ENCODE measurements at places on chromosomes 2 and 18. TPM values are rescaled to one million over a fixed set of nuclear protein-coding genes. Genes with fewer than 3 reads are reported as not detected.

Gene CPLX4
- total RNA-seq: not detected

Gene AMER3
- not detected for total RNA-seq

Gene CIAO1
- total RNA-seq: 96.7 TPM

Gene IWS1
- 46.8 TPM for total RNA-seq

Gene PRKAG3
- total RNA-seq: not detected

Gene POTEI
- 0.07 TPM for total RNA-seq

Gene RAMP1
- not detected for total RNA-seq

DNA sequence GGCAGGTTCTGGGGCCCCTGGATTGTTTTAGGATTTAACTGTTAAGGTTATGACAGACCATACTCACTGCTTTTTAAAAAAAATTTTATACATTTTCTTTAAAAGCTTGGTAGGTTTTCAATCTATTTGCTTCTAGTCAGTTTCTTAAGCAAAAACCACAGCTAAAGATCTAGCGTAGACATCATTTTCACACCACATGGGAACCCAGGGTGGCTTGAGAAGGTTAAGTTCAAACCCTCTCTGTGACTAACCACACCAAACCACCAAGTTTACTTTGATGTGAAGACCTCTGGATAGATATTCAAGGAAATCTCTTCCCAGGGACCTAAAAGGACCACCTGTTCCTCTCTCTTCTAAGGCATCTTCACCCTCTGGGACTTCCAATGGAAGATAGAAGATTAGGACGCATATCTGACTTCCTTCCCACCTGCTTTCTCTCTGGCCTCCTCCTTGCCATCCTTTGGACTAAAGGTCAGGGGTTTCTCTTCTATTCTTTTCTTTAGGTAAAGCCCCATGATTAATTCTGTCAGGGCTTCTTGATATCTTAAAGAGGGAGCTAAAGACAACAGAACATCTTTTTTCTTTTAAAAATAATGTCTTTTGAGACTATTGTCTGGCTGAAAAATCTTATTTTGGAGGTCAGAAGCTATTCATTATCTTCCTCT is 32.3 kb downstream of the FOSL2 start:
- DNase-seq: no peak

DNA sequence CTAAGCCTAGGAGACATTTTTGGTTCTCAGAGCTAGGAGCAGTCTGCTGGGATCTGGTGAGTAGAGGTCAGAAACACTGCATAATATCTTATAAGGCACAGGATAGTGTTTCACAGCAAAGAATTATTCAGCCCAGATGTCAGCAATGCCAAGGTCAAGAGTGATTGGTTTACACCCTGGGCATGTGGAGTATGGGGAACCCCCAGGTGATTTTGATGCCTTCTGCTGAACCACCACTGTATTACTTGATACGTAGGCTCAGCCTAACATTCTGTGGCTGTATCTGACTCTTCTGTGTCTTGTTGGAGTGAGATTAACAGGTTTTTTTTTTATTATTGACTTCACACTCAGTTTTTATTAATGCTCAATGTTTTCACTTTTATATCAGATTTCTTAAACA is 6.0 kb downstream of the DDX18 start:
- no peak for DNase-seq

- no peak for DNase-seq
Observed at GRCh38 chr2:61016392-61017002, 1.0 kb upstream of the PEX13 start.

DNA sequence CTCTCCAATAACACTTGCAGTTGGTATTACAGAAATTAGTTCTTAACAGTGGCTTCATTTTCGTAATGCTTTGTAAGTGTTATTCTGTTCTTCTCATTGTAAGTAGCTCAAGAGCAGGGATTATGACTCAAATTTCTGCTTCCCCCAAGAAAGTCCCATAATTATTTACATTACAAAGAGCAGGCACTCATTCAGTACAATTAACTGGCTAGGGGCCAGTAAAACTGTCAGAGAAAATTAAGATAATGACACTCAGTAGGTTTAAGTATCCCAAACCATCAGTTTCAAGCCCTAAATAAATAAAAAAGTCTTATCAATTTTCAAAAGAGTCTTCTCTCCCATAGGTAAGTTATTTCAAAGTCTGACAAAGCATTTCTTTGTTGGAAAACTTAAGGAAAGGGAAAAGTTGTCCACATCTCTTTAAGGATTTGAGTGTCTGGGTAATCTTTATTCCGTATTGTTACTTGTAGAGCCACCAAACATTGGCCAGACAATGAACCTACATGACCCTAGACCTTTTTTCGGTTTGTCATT is 137.1 kb downstream of the ARHGAP28 start:
- DNase-seq: no peak

- no peak for DNase-seq
Observed at GRCh38 chr2:203960811-203961210, 24.2 kb downstream of the ICOS start.

GRCh38 chr2:37642907-37643729 is 28.3 kb downstream of the CDC42EP3 start:
- DNase-seq: no peak

DNA sequence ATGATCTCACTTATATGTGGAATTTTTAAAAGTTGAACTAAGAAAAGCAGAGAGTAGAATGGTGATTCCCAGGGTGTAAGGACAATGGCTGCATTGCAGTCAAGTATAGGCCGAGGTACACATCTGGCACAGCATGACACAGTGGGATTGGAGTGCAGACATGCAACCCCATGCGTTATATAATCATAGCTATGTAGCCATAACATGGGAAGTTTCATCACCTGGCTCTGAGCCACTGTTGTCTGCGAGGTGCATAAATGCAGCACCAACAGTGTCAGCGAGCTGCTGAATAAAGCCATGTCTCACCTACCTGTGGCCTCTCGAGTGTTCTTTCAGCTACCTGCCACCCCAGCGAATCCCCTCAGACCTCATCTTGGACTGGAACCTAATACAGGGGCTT is 61.7 kb downstream of the CDC42EP3 start:
- DNase-seq: no peak

- peak; percentile 67 for DNase-seq
Observed at GRCh38 chr2:64698668-64699444, 45.1 kb upstream of the SERTAD2 start.

DNA sequence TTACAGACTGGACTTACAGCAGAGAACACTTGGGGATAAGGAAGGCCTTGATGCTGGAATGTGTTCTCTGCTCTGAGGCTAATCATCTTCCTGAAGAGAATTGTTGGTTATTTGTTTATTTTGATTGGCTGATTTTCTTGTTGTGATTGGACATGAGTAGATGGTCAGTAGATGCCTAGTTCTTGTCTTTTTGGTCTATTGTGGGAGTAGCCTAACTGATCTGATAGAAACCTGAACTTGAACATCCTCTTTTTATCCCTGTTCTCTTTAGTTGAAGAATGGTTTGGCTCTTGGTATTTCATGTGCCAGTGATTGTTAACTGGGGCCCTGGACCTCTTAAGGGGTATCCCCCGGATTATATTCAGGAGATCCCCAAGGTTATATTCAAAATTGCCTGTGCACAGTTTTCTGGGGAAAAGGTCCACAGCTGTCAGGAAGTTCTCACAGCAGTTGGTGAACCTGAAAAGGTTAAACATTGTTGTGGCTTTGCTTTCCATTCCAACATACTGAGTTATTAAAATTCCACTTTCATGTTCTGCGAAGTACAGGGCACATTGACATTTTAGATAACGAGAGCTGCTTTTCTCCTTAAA is 13.6 kb downstream of the TWSG1 start:
- no peak for DNase-seq

GRCh38 chr18:76955524-76956170 is 133.3 kb downstream of the ZNF236 start:
- no peak for DNase-seq

- peak; percentile 8 for DNase-seq
Observed at GRCh38 chr2:196563876-196564275, 75.6 kb upstream of the CCDC150 start.

GRCh38 chr18:65721619-65722018 is 29.2 kb upstream of the CDH7 start:
- DNase-seq: no peak

GRCh38 chr18:52902188-52902587 is 562.2 kb downstream of the DCC start:
- DNase-seq: no peak

DNA sequence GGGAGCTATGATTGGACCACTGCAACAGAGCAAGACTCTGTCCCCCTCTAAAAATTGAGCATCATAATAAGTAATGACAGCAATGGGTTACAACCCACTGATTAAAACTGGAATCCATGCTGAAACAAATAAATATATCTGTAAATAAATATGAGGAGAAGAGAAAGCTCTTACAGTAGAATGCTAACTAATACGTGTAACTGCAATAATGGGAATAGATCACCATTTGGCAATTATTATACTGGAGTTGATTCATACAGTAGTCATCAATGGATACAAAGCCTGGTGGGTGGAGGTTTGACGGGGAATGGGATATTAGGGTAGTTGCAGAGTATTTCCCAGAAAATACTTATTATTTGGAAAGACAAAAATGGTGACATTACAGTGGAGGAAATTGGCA is 6.1 kb upstream of the INO80B start:
- DNase-seq: no peak

GRCh38 chr2:159476329-159476728 is 140.0 kb downstream of the BAZ2B start:
- DNase-seq: no peak

- DNase-seq: no peak
Observed at GRCh38 chr2:151325581-151326095, 31.8 kb upstream of the TNFAIP6 start.

GRCh38 chr18:30556112-30556511 is 486.4 kb downstream of the DSC3 start:
- no peak for DNase-seq

Measured in pulmonary artery endothelial cell (primary cell).